Activated CD4-positive, CD25-positive, alpha-beta regulatory T cell treated with anti-CD3 and anti-CD28 coated beads, Interleukin-2, amount 50 U/mL, for 72 hours (primary cell): ENCODE measurements at places on chromosomes 5 and 9.
A peak's percentile ranks its signal among the peaks of the same experiment; 100 is the strongest.

DNA sequence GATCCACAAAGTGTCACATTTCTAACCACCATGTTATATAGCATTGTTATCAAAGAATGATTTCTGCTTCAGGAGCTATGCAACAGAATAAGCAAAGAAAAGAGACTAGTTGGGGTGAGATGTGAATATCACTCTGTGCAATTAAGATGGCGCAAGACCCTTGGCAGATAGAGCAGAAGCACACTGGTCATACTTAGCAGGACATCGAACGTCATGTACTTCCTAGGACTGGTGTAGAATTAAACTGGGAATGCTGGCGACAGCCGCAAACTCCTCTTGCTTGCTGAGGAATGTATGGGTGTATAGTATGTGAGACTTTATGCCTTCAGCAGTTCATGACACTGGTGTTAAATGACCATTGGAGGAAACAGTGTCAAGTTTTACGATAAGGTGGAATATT is 207.0 kb downstream of the LRRC70 start:
- DNase-seq: no peak

DNA sequence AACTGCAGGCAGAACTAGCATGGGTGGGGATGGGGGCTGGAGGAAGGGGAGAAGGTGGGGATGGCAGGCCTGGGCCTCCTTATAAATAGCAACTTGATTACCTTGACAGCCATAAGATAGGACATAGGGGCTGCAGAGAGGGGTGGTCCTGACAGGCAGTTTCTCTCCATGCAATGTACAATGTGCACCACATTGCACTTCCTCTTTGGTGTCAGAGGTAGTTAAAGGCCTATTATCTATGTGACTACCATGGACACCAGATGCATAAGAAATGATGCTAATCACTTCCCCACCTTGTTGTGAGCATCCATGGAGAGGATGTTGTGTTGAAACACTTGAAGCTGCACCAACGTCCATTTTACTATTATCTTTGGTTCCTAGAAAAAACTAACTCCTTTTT is 20.2 kb upstream of the SUB1 start:
- DNase-seq: no peak

GRCh38 chr5:32277798-32278197 is 34.9 kb downstream of the MTMR12 start:
- no peak for DNase-seq

GRCh38 chr9:119881898-119882297 is 512.7 kb upstream of the BRINP1 start:
- DNase-seq: no peak

DNA sequence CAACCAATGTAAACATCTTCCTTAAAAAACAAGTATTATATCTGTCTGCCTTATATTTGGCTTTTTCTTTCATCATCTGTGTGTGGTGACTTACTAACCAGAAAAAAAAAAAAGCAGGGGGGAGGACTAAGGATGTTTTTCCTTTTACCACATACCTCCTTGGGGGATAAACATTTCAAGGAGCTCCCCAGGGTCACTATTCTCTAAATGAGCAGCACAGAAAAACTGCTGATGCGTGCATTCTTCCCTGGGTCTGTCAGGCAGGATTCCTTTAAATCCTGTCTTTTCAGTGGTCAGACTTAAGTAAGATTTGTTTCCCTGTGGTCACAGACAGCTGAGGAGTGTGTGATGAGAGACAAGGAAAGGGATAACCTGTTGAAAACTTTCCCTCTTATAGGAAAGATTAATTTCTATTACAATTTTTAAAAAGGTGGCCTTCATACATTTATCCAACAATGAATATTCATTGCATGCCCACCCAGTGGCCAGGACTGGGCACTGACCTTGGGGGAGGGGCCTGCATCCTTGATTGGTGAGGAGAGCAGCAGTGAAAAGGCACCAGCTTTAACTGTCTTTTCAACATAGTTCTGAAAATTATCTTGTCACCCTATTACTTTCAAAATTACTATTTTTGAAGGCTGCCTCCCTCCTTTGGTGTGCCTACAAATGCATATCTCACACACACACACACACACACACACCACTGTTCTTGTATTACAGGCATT is 123.1 kb downstream of the TLE4 start:
- DNase-seq: no peak

DNA sequence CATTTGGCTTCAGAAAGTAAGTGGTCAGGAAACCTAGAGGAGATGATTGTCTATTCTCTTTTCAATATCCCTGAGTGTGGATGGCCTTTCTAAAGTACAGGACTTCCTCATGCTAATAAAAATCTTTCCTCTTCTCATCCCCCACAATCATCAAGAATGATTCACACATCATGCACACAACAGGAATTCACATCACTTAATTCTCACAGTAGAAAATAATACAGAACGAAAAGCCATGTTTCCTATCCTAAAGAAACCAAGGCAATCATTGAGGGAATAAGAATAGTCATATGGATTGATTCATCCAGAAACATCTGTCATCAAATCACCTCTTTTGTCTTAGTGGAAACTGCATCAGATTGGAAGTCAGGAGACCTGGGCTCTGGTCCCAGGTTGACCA is 203.1 kb upstream of the PIK3R1 start:
- no peak for DNase-seq

DNA sequence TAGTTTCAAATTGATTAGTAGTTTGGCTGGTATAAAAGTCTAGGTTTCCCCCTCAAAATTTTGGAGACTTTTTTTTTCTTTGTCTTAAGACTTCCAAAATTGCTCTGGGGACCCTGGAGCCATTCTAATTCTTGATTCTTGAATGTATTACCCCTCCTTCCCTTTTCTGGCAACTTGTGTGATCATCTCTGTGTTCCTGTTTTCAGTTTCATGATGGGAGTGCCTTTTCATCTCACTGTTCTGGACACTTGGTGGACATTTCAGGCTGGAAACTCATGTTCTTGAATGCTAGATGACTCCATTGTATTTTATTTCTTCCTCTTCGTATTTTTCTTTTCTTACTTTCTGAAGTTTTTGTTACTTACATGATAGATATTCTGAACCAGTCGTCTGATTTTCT is 57.3 kb upstream of the LRRC70 start:
- no peak for DNase-seq

GRCh38 chr5:143491646-143492045 is 88.2 kb upstream of the NR3C1 start:
- no peak for DNase-seq

- DNase-seq: no peak
These were observed 151.6 kb downstream of the SYK start for GRCh38 chr9:90953200-90953599.

- DNase-seq: peak; percentile 76
These were observed at the start of gene ALDH1B1 for GRCh38 chr9:38392235-38393127. TSS of gene ALDH1B1 (plus strand) at chr9:38392702. CDS start at chr9:38395749, 3,047 bp downstream.

- DNase-seq: no peak
These were observed 12.1 kb upstream of the TNFAIP8 start for GRCh38 chr5:119343766-119344165.
